ENCODE measurements at places on chromosomes 2 and 18.

- DNase-seq, result no peak
These were observed 3.7 kb downstream of the SCN9A start for GRCh38 chr2:166372046-166372445.

DNA sequence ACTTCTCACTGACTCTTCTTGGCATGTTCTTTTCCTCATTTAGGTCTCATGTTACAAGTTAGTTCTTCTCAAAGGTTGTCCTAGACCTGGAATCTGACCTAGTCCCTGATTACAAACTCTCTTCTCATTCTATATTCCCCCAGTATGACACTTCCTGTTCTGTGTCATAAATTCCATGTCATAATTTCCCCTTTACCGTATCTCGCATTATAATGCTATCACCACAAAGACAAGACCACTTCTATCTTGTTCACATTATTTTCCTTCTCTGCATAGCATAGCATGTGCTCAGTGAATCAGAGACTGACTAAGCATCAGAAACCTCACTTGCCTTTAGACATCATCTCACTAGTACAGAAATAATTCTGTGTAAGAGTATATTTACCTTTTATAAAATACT is 63.6 kb upstream of the CAVIN2 start:
- DNase-seq, result no peak

GRCh38 chr2:165533331-165533730 is 63.8 kb downstream of the CSRNP3 start:
- no peak for DNase-seq

- DNase-seq, result peak; percentile 77
These were observed 3.4 kb downstream of the ACVR1C start for GRCh38 chr2:157625296-157625695.

DNA sequence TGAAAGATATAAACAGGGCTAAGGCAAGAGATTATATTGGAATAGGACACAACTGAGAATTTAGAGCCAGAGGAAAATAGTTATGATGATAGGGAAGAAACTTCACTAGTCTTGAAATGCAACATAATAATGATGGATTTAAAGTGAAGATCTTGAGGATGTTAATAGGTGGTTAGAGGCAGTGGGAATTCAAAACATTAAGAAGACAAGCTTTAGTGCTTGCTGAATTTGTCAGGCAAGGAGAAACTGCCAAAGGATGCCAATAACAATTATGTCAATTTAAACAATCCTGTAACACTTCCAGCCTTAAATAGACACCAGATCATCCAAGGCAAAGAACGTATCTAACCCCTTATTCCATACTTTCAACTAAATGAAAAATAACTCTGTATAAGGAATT is 330.1 kb downstream of the ERBB4 start:
- DNase-seq, result no peak
